ENCODE measurements at places on chromosomes 7 and 10.

GRCh38 chr10:6146921-6147320, 55.8 kb upstream of the PFKFB3 start:
- no peak for DNase-seq

GRCh38 chr7:42076870-42077269, 160.1 kb downstream of the GLI3 start:
- DNase-seq = no peak

GRCh38 chr7:45915606-45916005, 5.5 kb downstream of the IGFBP3 start:
- DNase-seq = no peak

DNA sequence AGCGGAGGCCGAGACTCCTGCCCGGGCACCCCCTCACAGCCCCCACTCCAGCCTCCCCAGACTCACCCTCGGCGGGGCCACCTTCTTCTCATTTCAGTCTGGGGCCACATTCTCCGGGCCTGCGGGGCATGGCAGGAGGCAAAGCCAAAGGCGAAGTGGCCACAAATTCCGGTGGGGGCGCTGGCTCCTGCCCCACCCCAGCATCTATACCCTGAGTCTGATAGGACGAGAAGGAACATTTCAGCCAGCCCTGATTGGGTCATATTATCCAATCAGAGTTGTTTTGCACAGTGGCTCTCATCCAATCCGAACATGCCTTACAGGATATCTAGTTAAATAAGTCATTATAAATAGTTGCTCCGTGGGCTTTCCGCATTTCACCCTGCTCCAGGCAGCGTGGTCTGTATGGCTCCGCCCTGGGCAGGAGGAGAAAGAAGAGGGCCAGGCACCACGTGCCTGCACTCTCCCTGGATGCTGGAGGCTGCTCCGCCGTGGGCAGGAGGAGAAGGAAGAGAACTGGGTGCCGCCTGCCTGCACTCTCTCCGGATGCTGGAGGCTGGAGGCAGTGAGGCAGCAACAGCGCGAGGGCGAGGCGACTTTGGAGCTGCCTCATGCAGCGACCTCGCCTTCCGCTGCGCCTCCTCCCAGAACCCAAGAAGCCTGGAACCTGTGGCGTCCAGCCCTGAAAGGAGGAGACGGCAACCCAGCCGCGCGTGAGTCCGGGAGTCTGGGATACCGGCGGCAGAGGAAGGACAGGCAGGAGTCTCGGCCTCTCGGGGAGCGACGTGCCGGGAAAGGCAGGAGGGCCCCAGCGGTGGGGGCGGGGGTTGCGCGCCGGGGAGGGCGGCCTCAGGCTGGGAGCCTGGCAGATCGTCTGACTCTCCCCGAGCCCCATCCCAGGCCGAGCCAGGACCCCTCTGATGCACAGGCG, 162.9 kb downstream of the ZNF33B start:
- DNase-seq = no peak

- no peak for DNase-seq
Measured at GRCh38 chr7:141053626-141054025, 20.2 kb upstream of the TMEM178B start.

GRCh38 chr7:159145490-159145855, 806 bp upstream of the VIPR2 start:
- no peak for DNase-seq

GRCh38 chr10:3104251-3104918, 37.0 kb downstream of the PFKP start:
- no peak for DNase-seq

GRCh38 chr7:44267719-44268421, 57.5 kb downstream of the CAMK2B start:
- no peak for DNase-seq

DNA sequence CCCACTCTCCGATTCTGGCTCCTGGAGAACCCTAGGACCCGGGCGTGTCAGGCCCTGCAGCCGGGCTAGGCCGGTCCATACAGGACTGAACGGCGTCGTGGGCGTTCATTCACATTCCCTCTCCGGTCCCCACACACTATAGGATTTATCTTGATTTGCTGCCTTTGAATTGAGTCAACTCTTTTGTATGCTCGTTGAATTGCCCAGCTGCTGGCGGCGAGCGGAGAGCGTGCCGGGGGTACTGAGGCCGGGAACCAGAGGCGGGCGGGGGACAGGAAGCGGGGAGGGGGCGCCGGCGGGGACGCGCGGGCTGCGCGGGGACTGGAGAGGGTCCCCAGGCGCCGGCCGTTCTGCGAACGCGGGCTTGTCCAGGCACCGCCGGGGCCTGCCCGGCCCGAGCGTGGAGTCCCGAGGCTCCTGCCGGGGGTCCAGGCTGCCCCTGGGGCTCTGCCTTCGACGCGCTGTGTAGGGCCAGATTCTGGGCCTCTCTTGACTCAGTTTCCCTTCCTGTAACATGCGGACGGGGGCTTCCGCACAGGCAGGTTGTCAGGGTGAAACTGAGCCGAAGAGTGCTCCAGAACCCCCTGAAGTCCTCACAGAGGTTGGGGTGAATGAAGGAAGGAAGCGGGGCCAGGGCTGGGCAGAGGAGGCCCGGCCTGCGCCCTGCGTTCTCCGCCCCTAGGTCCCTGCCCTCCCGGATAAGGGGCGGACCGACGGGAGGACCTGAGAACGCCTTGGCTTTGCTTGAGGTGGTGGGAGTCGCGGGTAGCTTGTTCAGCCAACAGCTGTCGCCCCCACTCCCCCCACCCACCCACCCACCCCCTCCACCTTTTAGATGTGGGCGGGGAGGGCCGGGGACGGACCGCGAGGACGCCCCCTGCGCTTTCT, 769 bp upstream of the ELFN1 start:
- no peak for DNase-seq

DNA sequence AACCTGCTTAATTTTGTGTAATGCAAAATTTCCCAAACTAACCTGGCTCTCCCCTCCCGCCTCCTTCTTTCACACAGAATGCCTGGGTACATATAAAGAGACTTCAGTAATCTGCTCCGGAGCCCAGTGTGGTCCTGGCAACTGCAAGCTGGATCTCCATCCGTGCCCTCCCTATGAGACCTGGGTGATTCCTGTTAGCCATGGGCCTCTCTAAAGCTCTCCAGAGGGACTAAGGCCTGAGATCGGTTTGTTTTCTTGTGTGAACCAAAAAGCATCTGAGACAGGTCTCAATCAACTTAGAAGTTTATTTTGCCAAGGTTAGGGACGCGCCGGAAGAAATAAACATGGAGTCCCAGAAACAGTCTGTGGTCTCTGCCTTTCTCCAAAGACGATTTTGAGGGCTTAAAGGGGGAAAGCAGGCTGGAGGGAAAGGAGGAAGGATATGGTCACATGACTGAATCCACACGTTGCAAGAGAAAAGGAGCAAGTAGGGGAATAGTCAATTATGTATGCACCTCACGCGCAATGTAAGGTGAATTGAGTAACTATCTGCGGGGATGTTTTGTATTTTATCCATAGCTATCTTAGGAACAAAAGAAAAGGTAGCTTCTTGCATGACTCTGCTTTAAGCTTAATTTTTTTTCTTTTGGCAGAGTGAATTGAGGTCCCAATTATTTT, 46.2 kb upstream of the CCDC3 start:
- DNase-seq = no peak

- no peak for DNase-seq
Measured at GRCh38 chr10:92395271-92395670, 104.3 kb downstream of the MARCHF5 start.

DNA sequence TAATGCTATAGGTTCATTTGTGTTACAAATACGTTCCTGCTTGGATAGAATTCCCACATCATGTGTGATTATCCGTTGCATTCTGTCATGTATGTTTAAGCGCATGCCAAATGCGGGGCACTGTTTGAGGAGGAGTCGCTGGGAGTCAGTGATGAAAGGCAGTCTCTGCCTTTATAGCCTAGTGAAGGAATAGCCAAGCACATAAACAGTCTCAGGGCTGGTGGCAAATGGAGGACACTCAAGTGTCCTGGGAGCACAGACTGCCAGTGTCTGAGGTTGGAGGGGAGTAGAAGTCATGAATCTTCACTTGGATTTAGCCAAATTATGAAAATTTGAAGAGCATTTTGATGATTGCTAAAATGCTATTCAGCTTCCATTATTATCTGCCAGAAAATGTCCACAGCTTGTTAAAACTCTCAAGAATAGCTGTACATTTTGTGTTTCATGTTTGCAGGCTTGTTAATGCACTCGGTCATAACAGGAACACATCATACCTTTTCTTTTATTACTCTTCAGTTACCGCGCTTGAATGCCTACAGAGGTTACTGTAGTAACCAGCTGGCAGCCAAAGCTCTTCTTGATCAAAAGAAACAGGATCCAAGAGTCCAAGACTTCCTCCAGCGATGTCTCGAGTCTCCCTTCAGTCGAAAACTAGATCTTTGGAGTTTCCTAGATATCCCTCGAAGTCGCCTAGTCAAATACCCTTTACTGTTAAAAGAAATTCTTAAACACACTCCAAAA, 41.6 kb downstream of the NET1 start:
- no peak for DNase-seq

GRCh38 chr10:72682638-72683037, 9.3 kb upstream of the MCU start:
- no peak for DNase-seq

DNA sequence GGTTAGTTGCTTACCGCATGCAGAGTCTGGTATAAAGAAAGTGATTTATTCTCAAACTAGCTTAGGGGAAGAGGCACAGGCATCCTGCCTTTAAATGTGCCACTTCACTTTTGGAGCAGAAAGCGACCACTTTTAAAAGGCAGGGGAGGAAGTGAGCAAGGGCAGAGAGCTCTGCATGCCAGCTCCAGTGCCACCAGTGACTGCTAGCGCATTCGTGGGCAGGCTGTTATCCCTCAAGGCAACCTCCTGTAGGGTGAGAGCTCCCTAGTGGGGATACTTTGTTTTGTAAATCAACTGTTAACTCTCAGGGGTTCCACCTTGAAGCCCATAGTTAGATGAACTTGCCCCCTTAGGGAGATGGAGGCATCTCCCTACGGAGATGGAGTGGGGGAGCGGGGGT, 29.4 kb upstream of the GRB10 start:
- no peak for DNase-seq

- DNase-seq = no peak
Measured at GRCh38 chr7:34761627-34762026, 103.6 kb downstream of the NPSR1 start.

DNA sequence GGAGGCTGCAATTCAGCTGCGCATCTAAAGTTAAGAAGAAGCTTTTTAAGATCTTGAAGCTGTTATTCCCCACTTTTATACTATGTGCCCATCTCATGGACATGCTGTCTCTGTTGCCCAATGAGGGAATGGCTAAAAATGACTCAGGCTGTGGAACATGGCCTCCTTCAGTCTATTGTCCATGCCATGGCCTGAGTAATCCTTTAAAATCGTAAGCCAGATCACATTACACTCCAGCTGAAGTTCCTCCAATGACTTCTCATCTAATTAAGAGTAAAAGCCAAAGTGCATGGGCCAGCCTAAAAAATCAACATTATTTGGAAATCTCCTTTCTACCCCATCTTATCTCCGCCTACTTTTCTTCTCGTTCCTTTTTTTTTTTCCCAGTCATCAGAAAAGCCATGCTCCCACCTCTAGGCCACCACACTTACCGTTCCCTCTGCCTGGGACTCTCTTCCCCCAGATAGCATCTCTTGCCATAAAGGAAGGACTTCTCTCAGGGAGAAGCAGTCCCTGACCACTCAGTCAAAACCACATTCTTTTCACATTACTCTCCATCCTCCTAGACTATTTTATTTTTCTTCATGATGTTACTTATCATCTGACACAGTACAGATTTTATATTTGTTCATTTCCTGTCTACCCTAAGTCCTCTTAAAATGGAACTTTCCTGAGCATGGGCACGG, 337.4 kb downstream of the PRPF18 start:
- no peak for DNase-seq

- DNase-seq = no peak
Measured at GRCh38 chr7:120180221-120180620, 92.8 kb upstream of the KCND2 start.

- no peak for DNase-seq
Measured at GRCh38 chr10:20334559-20334958, 518.3 kb downstream of the PLXDC2 start.

GRCh38 chr7:30330134-30331111, 46.0 kb downstream of the ZNRF2 start:
- no peak for DNase-seq

DNA sequence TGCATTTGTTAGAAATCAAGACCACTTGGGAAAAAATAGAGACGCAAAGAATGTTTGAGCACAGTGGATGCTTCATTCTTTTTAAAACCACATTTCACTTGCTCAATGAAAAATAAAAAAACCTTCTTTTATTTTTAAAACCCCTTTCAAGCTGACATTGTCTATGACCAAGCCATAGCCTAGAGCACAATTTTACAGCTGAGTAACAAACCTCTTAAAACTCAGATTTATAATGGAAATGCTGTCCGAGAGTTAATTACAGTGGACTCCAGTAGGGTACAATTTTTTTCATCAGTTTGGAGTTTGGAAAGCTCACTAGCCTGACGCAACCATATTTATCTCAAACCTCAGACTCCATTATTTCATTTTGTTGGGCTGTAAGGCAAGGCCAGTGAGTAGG, 116.3 kb downstream of the RNLS start:
- no peak for DNase-seq

- no peak for DNase-seq
Measured at GRCh38 chr7:139481364-139481763, 2.1 kb downstream of the KLRG2 start.

DNA sequence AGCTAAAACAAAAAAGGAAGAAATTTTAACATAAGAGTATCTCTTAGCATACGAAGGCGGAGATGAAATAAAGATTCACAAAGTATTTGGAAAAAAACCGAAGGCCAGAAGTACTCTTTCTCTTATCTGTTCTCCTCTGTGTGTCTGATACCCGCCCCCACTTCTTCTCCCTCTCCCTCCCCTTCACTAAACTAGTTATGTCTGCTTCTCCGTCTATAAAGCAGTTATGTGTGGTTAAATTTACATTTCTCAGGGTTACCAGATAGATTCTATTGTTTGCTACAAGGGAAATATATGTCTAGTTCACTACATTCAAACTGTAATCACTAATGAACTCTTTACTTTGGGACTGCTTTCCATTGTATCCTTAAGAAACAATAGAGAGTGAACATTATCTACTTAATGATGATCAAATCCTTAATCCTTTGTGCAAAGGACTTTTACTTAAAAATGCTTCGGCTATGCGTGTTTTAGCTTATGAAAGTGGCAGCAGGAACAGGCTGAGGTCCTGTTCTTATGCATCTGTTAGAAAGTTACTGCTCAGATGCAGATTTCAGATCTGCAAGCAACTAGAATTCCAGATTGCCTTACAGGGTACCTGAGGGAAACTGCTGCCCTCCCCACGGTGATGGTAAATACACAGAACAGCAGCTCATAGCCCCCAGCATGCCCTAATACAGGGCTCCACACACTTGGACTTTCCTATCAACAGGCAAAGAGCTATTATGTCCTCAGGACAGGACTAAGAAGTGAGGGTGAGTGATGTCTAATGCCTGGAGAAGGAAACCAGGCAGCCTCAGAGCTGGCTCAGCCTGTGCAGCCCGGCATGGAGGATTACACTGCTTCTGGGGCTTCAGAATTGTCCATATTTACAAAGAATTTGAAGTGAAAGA, 273.3 kb downstream of the FZD1 start:
- no peak for DNase-seq

GRCh38 chr7:69166979-69167516, 431.2 kb upstream of the AUTS2 start:
- DNase-seq = no peak

- DNase-seq = no peak
Measured at GRCh38 chr10:108629834-108630233, 1293.5 kb downstream of the XPNPEP1 start.

- DNase-seq = no peak
Measured at GRCh38 chr10:61463035-61463909, 10.1 kb upstream of the TMEM26 start.

- DNase-seq = no peak
Measured at GRCh38 chr7:99086944-99087343, 57.0 kb downstream of the SMURF1 start.

All from stimulated activated CD4-positive, alpha-beta T cell treated with anti-CD3 and anti-CD28 coated beads, Interleukin-1b, Interleukin-23, amount 100 ng/mL, for 4 hours (primary cell).